COR-L47 (cell line): ENCODE measurements at places on chromosomes 6 and 20.

- no peak for DNase-seq
Observed at GRCh38 chr20:49286689-49287551, 9.1 kb upstream of the ZNFX1 start.

DNA sequence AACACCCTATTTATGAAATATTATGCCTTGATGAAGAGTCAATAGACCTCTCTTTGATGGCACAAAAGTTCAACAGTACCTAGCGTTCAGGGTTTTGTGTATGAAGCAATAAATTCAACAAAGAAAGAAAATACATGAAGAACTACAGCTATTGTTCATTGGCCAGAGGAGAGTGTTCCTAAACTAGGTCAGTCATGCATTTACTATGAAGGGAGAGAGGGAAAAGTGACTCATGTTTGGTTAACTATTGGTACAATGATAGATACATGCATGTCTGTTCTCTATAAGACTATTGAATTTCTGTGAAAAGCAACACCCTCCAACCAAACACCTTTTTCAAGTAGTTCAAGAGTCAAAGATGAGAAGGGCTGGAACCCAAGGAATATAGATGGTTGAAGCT, 50.7 kb downstream of the CLIC5 start:
- no peak for DNase-seq

DNA sequence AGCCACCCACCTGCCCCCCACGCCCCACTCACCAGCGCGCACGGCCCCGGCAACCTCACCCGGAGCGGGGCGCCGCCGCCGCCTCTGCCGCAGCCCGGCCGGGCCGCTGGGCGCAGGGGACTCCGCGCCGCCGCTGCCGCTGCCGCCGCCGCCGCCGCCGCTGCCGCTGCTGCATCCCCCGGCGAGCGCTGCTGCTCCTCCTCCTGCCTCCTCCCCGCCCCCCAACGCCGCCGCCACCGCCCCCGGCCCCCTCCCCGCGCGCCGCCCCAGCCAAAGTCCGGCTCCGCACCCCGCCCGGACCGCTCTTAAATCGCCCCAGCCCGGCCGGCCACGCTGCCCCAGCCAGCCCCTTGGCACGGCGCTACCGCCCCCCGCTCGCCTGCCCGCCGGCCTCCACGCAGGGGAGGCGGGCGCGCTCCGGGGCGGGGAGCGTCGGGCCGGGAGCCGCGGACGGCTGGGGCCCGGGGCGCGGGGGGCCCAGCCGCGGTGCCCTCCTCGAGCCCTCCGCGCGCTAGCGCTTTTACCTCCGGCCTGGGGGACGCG, at the start of gene SULF2:
Gene SULF2, minus strand, starts transcription at position 171 of the 543 bp plus-strand sequence. CDS start 28,118 bp downstream, outside the sequence.
- no peak for DNase-seq

DNA sequence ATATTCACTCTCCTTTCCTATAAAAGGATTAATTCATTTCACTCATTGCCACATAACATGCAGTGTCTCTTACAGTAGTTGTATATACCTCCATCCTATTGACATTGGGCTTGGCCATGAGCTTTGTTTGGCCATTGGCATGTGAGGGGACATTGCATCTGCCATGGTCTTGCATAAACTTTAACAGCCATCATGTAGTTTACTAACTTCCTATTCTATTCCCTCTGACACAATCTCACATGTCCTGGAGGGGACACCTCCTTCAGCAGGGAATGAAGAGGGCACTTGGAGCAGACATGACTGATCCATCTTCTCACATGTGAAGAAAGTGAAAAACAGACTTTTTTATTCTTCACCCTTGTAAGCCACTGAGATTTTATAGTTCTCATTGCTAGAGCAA, 115.5 kb upstream of the MARCKS start:
- no peak for DNase-seq

DNA sequence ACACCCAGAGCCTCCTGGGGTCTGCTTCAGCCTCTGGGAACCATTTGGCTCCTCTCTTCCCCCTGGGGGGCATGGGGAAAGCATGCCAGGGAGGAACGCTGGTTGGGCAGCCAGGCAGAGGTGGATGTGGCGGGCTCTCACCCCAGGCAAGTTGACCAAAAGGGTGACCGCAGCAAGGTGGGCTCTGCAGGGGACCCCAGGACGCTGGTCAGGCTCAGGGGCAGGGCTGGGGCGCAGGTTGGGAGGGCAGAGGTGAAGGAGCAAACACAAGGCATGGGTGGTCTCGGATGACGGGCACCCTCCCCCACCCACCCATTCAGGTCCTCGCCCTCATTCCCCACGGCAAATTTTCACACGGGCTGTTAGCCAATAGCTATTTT, 30.2 kb upstream of the MRGBP start:
- DNase-seq = no peak

DNA sequence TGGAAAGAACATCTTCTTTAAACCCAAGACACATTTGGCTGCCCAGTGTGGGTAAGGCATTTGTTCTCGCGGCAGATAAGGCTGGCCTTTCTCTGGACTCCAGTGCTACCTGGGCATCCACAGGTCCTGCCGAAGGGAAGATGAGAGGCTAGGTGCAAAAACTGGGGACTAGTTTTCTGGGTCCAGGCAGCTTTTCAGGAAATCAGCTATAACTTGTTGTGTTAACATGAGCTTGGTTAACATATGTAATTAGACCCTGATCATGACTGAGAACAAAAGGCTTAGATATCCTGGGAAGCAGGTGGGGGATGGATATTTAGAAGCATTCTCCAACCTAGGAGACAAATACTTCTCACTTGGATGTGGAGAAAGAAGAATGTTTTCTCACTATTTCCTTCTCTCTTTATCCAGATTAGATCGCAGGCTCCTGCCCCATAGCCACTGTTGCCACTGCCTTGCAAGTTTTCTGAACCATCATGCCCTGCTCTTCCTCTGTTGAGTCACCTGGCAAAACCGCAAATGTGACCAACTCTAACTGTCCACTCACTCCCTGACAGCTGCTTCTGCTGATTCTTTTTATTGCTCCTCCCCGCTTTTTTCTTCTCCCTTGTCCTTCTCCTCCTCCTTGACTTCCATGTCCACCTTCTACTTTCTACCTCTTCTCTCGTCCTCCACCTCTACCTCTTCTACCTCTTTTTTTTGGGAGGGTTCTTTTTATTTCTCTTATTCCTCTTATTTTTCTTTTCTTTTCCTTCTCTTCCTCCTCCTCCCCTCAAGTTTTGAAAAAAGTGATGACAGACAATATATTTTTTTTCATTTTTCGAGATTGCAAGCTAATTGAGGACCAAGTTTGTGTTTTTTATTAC, 258.1 kb downstream of the UTRN start:
- no peak for DNase-seq

DNA sequence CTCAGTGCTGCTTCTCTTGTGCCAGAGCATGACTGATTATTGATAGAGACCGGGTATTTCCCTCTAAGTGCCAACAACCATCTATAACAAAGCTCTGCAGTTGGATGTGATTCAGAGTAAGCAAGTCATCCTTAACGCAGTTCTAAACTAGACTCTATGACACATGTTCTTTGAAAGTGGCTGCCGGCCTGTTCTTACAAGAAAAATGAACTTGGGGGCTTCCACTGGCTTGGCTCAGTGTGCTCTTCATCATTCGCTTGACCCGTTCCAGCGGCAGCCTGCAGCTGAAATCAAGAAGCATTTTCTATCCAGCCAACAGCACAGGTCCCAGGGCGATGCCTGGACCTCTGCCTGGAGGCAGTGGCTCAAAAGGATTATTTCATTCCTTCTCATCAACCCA, 29.8 kb downstream of the GFOD1 start:
- DNase-seq = no peak

DNA sequence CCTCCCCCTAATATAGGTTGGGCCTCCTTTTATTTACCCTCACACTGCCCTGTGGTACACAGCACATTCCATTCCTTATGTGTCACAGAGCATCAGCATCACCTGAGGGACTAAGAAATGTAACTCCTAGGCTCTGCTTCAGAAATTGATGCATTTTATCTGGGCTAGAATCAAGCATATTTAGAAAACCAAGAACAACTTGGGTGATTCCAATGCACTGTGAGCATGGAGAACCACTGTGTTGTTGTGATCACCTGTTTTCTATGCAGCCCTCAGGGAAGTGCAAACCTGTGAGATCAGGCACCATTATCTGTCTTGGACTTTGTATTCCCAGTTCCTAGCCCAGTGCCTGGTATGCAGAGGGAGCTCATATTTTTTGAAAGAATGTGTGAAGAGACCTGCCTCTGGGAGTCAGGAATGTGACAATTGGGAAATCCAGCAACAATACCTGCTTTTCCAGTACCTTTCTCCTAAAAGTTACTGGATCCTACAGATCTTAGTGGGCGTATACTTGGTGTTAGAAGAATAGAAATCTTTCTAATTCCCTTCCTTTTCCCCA, 7.0 kb downstream of the KAT14 start:
- no peak for DNase-seq

- peak; percentile 56 for DNase-seq
Observed at GRCh38 chr6:134822920-134823709, 126.8 kb downstream of the ALDH8A1 start.

DNA sequence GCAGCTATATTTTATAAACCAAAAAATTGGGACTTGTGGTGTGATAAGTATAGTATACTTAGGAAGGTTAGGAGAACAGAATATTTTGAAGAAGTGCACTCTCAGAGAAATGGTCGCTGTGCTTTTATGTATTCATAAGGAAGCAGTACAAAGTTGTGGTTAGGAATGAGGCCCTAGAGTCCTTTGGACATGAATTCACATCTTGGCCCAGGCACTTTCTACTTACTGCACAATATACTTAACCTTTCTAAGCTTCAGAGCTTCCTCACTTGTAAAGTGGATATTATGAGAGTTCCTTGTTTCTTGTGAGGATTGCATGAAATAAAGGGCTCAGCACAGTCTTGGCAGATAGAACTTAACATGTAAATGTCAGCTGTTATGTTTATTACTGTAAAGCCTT, 21.0 kb upstream of the SERINC3 start:
- no peak for DNase-seq

DNA sequence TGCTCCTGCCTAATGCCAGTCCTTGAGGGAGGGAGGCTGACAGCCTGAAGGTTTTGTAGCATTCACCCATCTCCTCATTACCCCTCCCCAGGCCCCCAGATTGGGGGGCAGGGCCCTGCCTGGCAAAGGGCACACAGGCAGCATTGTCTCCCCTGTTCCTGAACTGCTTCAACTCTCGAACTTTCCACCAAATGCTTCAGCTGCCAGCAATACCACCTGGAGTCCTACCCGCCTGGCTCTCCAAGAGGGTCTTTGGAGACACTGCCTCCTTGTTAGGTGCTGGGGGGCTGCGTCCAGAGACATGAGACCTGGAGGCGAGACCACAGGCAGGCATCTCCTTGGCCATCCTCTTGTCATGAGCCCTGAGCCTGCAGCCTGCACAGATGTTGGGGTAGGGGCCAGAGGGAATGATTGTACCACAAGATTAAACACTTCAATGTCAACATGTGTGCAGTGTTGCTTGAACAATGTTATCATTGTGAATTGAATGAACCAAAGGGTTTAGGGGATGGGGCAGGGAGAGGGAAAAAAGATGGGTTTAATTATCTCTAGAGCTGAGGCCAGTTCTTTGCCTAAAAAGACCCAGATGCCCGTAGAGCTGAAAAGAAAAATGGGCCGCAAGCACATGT, 25.0 kb downstream of the BMP7 start:
- no peak for DNase-seq

DNA sequence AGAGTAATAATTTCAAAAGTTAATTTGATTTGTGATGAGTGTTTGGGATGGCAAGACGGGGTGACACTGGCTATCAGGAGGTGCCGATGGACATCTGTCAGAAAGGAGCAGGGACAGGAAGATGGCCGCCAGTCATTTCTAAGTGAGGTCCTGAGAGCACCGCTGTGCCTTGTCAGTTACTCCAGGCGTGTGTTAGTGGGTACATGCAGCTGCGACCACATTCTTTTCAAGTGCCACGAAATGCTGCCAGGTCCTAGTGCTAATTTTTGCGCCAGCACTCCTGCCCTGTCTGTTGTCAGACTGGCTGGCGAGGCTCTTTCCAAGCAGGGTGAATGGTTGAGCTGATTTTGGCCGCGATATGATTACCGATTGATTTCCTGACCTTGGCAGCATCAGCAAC, 64.6 kb upstream of the INSM1 start:
- DNase-seq = no peak

GRCh38 chr6:144319211-144319610, 34.1 kb downstream of the UTRN start:
- no peak for DNase-seq

- DNase-seq = no peak
Observed at GRCh38 chr6:98828941-98829411, 5.4 kb upstream of the POU3F2 start.

GRCh38 chr6:2237001-2237400, 8.4 kb downstream of the GMDS start:
- DNase-seq = no peak

- no peak for DNase-seq
Observed at GRCh38 chr6:133290930-133291329, 49.8 kb downstream of the EYA4 start.

GRCh38 chr6:138467901-138468300, 31.4 kb downstream of the NHSL1 start:
- DNase-seq = no peak

DNA sequence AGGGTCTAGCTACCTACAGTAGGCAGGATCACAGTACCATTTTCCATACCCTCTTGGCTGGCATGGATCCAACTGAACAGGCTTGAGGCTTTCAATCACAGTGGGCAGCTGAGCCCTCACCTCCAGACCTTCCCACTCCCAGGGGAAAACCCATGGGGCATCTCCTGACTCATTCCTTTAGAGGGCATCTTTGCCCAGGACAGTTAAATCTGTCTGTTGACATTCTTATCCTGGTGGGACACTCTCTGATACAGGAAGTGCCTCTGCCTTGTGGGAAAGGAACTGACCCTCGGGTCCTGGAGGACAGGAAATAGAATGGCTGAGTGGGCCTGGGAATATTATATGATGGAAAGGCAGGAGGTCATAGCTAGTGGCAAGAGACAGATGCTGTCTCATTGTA, 10.2 kb upstream of the EPB41L1 start:
- DNase-seq = no peak

DNA sequence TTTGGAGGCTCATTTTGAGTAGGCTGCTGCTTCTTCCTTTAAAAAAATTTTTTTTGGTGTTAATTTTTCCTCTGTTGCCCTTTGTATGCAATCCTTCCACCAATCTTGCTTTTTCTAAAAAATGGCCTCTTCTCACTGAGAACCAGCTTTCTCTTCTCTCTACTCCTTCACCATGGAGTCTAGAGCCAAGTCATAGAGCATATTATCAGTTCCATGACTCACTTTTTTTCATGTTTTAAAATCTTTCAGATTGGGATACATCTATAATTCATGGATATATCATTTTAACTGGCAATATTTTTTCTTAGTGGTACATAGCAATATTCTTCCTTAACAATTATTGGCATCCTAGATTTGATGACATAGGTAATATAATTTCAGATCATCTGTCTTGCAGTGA, 62.7 kb downstream of the SLX4IP start:
- DNase-seq = no peak

DNA sequence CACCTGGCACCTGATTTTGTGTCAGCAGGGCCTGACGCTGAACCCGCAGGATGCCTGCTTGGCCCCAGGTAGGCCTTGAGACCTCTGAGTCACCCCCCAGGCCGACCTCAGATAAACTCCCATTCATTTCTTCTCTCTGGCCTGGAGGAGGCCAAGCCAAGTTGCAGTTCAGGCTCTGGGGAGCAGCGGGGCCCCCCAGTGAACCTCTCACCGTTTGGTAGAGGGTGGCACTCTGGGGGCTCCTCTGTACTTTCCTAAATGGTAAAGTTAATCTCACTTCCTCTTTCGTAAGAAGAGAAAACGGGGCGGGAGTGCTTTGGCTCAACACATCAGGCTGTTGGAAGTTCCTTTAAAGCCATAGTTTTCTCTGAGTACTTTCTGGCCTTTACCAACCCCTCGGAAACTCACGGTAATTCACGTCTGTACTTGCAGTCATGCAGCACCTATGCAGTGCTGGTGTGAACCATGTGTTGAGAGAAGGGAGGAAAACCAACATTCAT, 2.8 kb downstream of the SIRPA start:
- DNase-seq = no peak

- no peak for DNase-seq
Observed at GRCh38 chr6:167676666-167677421, 149.9 kb upstream of the AFDN start.
